ENCODE measurements at places on chromosomes 1 and 21. TPM values are rescaled to one million over a fixed set of nuclear protein-coding genes. Genes with fewer than 3 reads are reported as not detected.

The SYCP1 gene
- total RNA-seq: not detected

The PEX14 gene
- 13.4 TPM for total RNA-seq

The LIN28A gene
- not detected for total RNA-seq

The FAM151A gene
- total RNA-seq: not detected

The SEMA4A gene
- 1.6 TPM for total RNA-seq

The KDF1 gene
- total RNA-seq: not detected

The NUP210L gene
- total RNA-seq: 0.07 TPM

The SPATA46 gene
- total RNA-seq: not detected
